ENCODE measurements at places on chromosomes 6 and 20.

DNA sequence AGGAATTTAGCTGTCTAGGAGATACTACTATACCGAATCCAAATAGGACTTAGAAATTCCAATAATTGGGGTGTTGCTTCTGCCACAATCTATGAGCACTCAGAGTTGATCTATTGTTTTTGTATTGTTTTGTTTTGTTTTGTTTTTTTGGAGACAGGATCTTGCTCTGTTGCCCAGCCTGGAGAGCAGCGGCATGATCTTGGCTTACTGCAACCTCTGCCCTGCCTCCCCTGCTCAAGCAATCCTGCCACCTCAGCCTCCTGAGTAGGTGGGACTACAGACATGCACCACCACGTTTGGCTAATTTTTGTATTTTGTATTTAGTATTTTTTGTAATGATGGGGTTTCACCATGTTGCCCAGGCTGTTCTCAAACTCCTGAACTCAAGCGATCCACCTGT is 7.4 kb downstream of the ACSS2 start:
- no peak for DNase-seq

DNA sequence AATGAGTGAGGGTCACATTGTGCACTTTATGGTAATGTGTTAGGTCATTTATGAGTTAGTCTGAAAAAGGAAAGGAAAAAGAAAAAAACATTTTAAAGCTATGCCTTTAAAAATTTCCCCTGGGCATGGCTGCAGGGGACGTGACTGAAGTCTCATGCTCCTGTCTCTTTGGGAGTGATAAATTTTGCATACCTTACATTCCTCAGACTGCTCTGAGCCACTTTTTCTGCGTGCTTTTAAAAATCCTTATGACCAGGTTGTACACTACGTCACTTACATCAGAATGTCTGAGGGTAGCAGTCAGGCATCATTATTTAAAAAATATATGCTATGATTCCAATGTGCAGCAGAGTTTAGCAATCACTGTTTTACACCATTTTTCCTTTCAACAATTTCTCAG is 121.2 kb downstream of the RFPL4B start:
- DNase-seq, result no peak

DNA sequence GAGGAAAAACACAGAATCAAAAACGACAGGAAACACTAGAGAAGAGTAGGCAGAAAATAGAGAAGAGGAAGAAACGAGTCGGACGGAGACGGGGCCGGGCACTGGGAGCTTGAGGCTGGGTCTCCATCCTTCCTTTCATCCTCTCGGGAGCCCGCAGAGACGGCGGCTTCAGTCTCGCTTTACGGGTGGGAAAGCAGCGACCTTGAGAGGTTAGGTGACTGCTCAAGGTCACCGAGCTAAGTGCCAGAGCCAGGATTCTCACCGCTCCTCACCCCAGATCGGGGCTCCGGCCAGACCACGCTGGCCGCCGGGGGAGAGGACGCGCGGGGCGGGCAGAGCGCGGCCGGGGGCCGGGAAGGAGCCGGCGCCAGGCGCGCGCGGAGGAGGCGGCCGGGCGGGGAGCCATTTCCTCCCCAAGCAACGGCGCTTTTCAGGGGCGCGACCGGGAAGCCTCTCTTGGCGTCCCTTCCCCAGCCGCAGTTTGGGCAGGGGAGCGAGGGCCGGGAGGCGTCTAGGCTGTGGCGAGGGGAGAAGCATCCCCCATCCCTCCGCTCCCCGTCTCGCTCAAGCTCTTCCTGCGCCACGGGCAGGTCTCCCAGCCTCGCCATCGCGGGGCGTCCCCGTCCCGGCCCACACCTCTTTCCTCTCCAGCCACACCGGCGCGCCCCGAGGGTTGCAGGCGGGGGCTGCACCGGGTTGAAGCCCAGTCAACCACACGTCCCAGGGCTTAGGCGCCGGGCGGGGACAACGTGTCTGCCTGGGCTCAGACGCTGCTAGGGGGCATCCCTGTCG is 24.1 kb upstream of the MAP3K7 start:
- no peak for DNase-seq

- no peak for DNase-seq
These were observed 170.5 kb downstream of the GPX5 start for GRCh38 chr6:28696167-28696566.

DNA sequence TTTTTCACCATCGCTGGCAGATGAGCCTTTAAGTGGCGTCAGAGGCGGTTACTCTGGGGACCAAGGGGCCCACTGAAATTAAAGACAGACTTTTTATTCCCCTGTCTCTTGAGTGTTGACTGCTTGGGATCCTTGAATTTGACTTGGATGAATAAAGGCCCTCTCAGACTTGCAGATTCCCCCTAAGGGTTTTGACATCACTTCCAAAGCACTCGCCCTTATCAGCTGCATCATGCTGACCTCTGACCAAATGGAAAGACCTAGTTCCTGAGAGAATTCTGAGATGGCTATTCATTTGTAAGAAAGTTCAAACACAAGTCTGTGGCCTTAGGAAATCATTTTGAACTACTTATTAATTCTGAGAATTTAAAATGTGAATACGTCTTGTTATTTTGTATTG is 13.5 kb upstream of the MOXD1 start:
- no peak for DNase-seq

GRCh38 chr20:10670501-10671220 is 3.1 kb downstream of the JAG1 start:
- DNase-seq, result no peak

DNA sequence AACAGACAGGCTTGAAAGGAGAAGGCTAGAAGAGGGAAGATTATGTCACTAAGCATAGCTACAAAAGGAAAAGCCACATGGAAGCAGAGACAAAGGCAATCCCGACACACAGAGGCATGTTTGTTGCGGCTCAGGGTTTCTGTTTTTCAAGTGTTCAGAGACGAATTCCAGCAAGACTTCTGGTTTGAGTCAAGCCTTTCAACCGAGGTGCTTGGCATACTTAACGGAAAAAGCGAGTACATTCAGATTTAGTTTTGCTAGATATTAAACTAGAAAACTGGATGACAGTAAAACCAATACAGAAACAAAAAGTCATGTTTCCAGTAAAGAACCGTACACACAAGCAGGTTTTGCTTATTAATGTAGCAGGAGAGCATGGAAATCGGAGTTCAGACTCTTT is 27.2 kb downstream of the MCUR1 start:
- no peak for DNase-seq

GRCh38 chr6:126361832-126362440 is 22.0 kb downstream of the CENPW start:
- no peak for DNase-seq

GRCh38 chr20:58984691-58985090 is 3.6 kb downstream of the NELFCD start:
- no peak for DNase-seq

DNA sequence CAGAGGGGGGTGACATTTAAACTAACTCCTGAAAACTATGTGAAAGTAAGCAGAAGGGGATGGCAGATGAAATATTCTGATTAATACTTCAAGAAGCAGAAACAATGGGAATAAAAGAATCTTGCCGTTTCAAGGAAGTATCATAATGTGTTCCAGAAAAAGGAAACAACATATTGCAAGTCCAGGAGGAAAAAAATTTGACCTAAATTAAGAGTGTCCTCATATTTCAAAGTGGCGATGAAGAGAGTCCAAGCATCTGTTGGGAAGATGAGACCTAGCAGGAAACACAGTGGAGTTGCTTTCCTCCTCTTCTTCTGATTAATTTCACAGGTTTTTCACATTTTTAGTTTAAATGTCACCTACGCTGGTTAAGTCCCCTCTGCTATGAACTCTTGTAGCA is 45.6 kb upstream of the TNFAIP3 start:
- DNase-seq, result no peak

- DNase-seq, result no peak
These were observed 178.4 kb downstream of the NRN1 start for GRCh38 chr6:5828296-5828695.

DNA sequence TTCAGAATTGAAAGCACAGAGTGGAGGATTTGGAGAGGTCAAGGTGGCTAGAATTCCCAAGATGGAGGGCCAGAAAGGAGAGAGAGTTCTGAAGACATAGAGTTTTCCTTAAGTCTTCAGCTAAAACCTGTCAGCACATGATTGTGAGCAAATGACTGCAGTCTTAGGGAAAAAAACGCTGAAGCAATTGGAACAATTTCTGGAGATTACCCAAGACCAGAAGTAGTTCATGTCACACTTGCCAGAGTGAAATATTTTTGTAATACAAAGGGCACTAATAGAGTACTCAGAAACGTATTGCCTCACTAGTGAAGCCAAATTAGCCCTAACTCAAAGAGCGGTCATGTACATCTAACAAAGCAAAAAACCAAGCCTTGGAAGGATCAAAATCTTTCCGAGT is 541.3 kb upstream of the MARCKS start:
- DNase-seq, result no peak

- no peak for DNase-seq
These were observed 11.4 kb upstream of the VEGFA start for GRCh38 chr6:43758617-43759050.

Data from stimulated activated CD8-positive, alpha-beta memory T cell treated with anti-CD3 and anti-CD28 coated beads, Interleukin-12 subunit alpha, Interleukin-12 subunit beta, amount 100 ng/mL, for 1 hour (primary cell).